ENCODE measurements at places on chromosomes 7 and 10. TPM values are rescaled to one million over a fixed set of nuclear protein-coding genes. Genes with fewer than 3 reads are reported as not detected.

TMEM196 gene
- total RNA-seq = not detected

ANKRD61 gene
- total RNA-seq = not detected

CCDC172 gene
- not detected for total RNA-seq

TRPV5 gene
- not detected for total RNA-seq

ECD gene
- 35.4 TPM for total RNA-seq

LRRC4 gene
- total RNA-seq = 0.29 TPM

ZP3 gene
- 3.5 TPM for total RNA-seq

ELAPOR2 gene
- total RNA-seq = 4.0 TPM

ANKRD7 gene
- total RNA-seq = 1.8 TPM

HELLS gene
- 9.4 TPM for total RNA-seq

FAM25G gene
- not detected for total RNA-seq

ZNF277 gene
- total RNA-seq = 69.8 TPM

CRTAC1 gene
- not detected for total RNA-seq

GHRHR gene
- not detected for total RNA-seq

JCAD gene
- 47.0 TPM for total RNA-seq

PMPCB gene
- 83.4 TPM for total RNA-seq

EPO gene
- total RNA-seq = not detected

ACTL6B gene
- total RNA-seq = not detected

TMEM213 gene
- not detected for total RNA-seq

UNCX gene
- total RNA-seq = not detected

KLF14 gene
- not detected for total RNA-seq

TACC2 gene
- 5.0 TPM for total RNA-seq

SFTPA1 gene
- total RNA-seq = not detected

LHFPL3 gene
- total RNA-seq = not detected

Data from osteoblast (primary cell).